ENCODE measurements at places on chromosomes 2 and 18.

DNA sequence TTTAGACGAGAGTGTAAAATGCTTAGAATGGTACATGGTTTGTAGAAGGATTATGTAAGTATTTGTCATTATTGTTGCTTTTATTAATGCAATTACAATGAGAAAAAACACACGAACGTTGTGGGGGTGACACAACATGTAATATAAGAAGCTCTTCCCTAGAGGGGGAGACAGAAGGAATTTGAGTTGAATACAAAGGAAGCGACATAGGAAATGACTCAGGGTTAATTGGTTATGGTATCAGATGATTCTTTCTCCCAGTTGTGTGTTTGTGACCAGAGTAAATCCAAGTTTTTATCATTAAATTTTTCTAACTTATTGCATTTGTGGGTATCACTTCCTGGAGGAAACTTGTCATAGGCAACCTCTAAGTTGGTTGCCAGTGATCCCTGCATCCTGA is 625.6 kb upstream of the CDH2 start:
- no peak for DNase-seq

- DNase-seq: no peak
Observed at GRCh38 chr2:223185638-223186037, 133.6 kb downstream of the KCNE4 start.

DNA sequence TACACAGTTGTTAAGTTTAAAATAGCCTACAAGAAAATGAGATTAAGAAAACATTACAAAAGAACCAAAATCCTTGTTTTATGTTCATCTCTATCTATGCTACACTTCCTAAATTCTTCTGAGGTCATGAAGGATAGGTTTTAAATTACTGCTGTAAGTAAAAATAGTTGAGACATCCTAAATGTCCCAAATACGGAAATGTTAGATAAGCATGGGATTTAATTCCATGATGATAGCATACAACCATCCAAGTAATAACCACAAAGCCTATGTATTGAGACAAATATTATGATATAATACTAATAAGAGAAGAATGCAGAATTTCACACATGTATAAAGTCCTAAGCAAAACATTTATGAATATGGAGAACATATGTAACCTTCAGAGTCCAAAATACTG is 34.1 kb downstream of the PIEZO2 start:
- no peak for DNase-seq

DNA sequence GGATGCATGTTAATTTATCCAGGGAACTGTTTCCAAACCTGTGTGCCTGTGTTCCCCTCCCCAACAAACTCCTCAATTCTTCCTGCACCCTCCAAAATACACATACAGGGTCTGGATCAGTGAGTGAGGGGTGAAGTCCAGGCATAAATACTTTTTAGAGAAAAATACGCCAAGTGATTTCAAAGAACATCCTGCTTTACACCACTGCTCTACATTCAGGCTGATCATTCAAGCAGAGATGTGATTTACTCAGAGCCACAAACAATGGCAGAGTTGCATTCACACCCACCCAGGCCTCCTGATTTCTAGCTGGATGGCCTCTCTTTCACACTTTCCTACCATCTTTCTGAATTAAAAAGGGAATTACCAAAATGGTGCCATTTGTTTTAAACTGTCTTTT is 289.5 kb upstream of the SLC14A2 start:
- no peak for DNase-seq

DNA sequence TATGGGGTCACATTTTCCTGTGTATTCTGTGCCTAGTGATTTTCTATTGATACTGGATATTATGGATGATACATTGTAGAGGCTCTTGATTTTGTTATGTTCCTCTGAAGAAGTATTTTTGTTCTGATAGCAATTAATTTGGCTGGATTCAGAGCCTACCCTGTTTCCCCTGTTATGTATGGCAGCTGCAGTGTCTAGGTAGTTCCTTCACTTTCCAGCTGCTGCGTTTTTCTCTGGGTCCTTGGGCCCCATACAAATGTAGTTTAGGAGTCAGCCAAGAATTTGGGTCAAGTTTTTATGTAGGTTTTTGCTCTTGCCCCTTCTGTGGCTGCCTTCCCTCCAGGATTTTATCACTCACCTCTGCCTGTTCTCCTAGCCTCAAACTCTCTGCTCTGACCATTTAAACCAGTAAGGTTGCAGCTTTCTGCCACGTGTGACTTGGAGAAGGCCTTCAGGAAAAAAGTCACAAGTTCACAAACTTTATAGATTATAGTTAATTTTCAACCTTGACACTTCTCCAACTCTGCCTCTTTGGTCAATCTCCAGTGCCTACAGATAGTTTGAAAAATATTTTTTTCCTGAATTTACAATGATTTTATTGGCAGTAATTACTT is 47.0 kb downstream of the APLF start:
- DNase-seq: no peak

DNA sequence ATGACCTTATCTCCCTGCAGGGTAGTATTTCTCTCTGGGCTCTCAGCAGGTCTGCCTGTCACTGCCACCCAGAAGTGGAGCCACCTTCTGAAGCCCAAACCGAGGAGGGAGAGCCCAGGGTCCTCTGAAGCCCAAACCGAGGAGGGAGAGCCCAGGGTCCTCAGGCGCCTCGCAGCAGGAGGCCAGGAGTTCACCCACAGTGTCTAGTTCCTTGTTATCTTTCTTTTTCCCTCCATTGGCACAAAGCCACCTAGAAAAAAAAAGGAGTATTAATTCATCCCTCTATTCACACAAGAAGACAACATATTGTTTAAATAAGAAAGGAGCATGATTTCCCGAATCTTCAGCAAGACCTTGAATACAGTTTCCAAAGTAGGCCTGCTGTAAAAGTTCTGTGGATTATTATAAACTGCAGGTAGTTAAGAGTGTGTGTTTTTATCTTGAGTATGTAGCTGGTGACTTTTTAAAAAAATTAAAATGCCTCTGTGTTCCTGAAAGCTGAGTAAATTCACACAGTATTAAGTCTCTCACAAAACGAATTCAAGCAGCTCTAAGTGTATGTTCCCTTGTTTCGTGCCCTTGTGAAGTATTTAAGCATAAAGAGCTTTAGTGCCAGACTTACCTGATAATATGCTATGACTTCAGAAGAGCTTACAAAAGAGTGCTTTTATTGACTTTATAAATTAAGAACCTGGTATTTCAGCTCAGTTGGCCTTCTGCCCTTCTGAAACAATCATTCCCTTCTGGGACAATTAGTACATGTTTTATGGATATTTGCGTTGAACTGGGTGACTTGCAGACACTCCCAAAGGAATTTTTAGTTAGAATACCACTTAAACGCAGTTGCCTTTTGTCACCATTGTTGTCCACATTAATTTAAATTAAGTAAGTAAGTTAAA is 11.7 kb upstream of the GRHL1 start:
- no peak for DNase-seq

DNA sequence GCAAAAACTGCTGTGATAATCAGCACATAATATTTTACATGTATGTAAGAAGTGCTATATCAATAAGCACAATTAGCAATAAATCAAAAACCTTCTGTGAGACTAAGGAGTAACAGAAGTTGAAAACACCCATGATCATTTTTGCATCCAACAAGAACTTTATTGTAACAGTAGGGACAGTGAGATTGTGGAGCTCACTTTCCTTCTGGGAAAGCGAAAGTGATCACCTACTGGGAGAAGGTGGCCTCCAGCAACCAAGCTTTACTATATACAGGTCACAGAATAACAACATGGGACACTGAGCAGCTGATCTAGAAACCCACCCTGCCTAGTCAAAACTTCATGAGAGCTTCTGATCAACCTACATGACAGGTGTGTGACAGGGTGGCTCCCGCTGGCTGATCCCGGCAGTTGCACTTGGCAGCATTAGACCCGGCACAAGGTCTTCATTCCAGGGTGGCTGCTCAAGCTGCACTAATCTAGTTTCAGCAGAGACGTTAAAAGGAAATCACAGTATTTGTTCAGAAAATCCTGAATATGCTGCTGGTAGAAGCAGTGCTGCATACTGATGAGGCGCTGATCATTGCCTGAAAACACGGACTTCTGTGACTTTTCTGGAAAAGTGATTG is 63.5 kb upstream of the ARL5A start:
- DNase-seq: no peak

- peak; percentile 36 for DNase-seq
Observed at GRCh38 chr2:235493775-235494715, at the start of gene AGAP1. Gene AGAP1 (plus strand): TSS chr2:235494043.

DNA sequence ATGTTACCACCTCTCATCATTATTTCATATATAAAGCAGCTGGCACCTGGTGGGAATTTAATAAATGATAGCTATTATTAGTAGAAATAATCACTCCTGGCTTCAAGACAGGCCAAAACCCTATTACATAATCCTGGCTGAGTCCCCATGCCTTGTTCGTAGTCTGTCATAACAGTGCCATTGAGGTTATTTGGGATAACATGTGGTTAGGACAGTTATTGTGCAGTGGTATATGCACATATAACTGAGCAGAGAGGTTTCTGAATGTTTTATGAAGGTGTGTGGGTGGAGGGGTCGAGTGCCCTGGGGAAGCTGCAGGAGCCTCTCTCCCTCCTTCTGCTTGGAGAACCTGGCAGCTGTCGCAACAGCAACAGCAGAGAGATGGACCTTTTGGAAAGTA is 162.4 kb upstream of the NABP1 start:
- no peak for DNase-seq

DNA sequence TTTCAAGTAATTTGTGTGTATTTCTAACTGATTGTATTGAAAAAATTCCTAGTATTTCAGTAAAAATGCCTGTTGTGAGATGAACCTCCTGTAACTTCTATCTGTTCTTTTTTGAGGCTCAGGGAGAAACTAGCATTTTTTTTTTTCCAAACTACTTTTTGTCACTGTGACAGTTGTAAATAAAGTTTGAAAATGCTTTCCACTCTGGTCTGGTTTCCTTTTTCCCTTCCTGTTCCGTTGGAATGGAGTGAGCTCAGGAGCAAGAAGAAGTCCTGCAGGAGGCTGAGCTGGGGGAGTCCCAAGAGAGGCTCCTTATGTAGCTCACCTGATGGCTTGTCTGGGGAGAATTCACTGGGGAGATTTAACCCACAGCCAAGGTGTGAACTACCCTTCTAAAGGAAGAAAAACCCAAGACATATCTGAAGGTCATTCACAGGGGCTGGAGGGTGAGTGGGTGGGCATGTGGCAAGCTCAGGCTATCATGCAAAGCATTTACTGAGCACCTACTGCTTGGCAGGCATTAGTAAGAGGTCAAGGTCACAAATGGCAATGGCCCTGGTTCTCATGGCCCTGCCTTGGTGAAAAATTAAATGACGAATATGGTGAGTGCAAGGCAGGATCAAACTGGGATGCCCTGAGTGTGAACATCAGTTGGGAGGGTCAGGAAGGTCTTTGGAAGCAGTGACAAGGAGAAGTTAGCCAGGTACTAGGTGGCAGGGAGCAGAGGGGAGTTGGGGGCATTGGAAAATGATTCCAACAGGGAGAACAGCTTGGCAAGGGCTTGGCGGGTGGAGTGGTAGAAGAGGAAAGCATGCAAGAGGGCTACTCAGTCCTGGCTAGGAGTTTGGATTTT is 28.7 kb downstream of the LBH start:
- DNase-seq: no peak

DNA sequence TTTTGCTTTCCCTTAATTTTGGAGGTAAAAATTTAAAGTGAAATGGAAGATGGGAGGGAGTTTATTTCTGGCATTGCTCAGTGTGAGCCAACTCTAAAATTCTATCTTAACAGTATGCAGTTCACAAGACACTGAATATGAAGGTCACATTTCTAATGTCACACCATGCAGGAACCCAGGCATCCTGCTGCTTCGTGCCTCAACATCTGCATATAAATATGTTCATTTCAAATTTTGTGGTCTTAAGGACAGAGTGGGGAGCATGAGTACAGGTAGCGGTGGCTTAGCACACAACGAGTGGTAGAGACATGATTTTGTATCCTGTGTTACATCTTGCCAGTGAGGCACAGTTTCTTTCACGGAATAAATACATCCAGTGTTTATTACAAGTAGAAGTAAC is 102.4 kb downstream of the ARL4C start:
- no peak for DNase-seq

DNA sequence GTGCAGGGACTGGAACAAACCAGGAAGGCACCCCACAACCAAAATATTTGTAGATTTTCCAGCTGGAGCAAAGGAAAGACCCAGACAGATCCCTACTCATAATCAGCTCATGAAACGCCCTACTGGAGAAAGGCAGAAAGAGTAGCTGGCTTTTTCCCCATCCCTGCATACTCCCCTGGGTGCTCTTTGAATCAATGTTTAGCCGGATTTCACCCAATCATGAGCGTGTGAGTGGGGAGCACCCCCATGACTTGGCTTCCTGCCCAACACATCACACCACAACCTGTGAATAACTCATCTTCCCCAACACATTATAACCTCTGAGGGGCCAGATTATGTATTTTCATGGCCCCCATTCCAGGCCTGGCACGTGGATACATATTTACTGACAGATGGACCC is 35.1 kb upstream of the SLC14A1 start:
- DNase-seq: peak; percentile 55

GRCh38 chr2:61125123-61125710 is 36.8 kb upstream of the C2orf74 start:
- DNase-seq: no peak

DNA sequence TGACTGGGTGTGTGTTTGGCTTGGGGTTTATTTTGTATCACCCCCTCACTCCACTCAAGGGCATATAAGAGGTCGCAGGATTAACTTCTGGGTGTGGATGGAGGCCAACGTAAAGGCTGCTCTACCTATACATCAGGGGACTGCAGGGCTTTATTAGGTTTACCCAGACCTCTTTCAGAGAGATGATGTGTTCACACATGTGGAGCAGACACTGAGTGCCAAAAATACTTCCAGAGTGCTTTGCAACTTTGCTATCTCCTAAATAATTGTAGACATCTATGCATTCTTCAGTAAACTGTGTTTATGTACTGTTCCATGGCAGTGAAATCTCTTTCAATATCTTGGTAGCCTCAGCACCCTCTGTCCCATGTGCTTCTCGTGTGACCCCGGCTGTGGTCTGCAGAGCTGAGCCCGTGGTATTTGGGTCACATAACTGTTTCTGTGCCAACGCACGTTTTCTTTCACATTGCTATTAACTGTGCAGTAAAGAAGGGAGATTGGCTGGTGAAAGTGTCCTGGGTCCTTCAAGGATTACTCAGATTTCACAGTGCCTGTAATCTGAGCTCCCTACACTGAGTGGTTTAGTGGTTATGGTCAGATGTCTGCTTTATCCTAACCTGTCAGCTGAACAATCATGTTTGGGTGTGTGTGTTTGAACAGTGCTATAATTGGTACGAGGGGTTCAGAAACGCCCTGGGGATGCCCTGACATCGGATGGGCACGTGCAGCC is 208.1 kb downstream of the VAPA start:
- no peak for DNase-seq

DNA sequence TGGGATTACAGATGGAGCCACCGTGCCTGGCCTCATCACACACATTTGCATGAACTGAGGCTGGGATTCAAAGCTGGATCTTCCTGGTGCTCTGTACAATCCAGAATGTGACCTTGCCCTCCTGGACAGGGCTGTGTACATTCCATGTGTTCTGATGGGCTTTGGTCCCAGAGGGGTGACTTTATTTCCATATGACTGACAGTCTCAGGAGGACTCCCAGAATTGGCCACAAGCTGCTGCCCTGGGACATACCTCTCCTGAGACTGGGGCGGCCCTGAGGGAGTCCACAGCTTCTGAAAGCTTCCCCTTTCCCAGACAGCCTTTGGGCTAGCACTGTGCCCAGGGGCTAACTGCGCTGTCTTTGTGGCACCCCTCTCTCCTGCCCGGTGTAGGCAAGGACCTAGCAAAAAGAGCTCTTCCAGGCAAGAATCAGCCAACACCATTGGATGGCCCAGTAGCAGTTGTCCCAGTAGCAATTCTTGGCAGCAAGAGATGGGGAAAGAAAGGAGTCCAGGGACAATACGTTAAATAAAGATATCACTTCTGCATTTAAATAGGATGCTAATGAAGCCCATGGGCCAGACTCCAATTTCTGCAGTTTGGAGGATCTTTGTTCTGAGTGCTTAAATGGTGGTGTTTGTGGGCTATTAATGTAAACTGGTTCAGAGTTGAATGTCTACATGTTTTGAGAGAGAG is 26.4 kb upstream of the ZNF532 start:
- no peak for DNase-seq
